ENCODE measurements at places on chromosomes 6 and 20.

DNA sequence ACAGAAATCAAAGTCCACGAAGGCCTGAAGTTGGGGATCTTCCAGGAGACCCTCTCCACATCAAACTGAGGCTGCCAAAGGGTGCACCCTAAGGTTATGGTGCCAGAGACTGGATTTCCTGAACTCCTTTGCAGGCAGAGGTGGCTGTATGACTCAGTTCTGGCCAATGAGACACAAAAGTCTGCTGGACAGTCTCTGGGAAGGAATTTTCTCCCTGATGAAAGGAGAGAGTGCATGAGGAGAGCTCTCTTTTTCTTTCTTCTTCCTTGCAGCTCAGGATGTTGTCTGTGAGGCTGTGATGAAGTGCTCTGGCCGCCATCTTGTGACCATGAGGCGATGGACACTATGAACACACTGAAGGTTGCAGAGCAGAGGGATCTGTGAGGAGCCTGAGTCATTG lies 85.2 kb downstream of the MDGA1 start:
- DNase-seq = no peak

GRCh38 chr6:146990821-146991798 lies 213.1 kb upstream of the STXBP5 start:
- no peak for DNase-seq

- no peak for DNase-seq
Observed at GRCh38 chr6:15715851-15716250, 53.0 kb upstream of the DTNBP1 start.

DNA sequence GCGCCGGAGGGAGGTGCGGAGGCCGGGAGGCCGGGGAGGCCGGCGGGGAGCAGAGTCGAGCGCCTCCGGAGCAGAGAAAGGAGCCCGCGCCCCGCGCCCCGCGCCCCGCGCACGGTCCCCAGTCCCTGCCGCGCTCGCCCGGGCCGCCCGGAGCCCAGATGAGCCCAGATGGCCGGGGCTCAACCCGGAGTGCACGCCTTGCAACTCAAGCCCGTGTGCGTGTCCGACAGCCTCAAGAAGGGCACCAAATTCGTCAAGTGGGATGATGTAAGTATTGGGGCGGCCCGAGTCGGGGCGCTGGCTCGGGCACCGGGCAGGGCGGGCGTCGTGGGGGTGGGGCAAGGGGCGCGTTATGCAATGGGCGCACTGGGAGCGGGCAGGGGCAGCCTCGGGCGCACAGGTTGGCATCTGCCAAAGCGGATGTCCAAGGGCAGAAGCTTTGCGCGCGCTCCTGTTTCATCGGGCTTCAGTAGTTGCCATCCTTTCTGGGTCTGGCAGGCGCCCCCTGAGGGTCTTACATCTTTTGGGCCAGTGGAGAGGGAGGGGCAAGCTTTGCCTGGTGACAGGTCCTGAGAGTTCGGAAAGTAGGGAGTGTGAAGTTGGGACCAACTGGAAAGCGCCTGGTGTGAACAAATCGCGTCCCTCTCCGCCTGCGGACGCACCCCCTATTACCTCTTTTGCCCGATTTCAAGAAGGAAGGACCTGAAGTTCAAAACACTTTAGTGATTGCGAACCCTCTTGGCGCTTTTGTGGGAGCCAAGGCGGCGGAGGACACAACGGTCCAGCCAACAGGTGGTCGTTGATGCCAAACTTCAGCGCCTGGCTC lies 631 bp downstream of the PLCB1 start:
- peak; percentile 48 for DNase-seq

- DNase-seq = no peak
Observed at GRCh38 chr6:130164251-130164650, 58.5 kb downstream of the SAMD3 start.

GRCh38 chr6:87572021-87572420 lies 17.8 kb downstream of the RARS2 start:
- DNase-seq = no peak

DNA sequence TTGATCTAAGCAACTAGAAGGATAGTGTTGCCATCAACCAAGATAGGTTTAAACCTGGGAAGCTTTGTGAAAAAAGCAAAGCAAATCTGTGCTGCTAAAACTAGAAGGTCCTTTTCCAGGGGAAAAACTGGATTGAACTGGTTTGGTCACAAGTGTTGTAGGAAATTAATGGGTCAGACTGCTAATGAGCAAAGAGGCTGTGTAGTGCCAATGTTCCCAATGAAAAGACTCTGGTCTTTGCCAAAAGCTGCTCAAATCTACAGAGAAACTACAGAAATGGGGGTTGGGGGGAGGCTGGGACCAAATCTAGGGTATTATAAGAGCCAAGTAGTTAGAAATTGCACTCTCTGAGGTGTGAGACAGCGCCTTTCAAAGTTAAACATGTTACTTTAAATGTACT lies 85.0 kb downstream of the PLCG1 start:
- no peak for DNase-seq

DNA sequence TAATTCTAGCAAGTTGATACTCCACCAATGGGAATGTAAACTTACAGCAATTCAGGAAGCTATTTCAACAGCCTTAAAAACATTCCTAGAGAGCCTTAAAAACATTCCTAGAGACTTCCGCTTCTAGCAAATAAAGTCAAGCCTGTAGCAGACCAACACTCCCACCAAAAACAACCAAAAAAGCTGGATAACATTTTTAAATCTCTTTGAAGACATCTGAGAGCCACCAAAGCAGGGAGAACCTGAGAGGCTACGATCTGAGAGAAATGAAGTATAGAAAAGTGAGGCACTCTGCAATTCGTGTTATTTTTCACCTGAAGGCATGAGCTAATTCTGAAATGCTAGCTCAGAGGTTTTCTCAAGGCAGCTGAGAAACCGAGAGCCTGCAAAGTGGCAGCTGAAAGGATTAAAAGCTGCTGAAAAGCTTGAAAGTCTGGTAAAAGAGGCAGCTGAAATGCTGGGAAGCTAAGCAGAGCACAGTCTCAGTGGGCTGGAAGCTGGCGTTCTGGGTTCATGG lies 20.9 kb downstream of the GPR63 start:
- DNase-seq = peak; percentile 15

DNA sequence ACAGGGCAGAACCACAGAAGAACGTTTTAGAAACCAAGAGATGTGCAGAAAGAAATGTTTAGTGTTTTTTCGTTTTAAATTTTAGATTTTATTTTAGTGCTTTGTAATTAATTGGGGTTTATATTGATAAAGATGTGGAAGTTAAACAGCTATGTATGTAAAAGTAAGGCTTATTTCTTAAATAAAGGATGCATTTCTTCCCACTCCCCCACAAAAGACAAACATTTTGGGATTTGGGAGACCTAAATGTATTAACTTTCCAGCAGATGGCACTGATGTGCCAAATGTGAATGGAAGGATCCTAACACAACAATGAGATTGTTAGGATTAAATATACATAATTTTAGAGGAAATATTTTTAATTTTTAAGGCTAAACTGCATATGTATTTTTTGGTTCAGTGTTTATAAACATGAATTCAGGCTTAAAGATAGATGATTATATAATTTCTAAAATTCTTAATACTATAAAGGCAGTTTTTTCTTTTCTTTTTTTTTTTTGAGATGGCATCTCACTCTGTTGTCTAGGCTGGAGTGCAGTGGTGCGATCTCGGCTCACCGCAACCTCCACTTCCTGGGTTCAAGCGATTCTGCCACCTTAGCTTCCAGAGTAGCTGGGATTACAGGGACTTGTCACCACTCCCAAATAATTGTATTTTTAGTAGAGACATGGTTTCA lies 12.0 kb downstream of the PFDN4 start:
- DNase-seq = peak; percentile 66

DNA sequence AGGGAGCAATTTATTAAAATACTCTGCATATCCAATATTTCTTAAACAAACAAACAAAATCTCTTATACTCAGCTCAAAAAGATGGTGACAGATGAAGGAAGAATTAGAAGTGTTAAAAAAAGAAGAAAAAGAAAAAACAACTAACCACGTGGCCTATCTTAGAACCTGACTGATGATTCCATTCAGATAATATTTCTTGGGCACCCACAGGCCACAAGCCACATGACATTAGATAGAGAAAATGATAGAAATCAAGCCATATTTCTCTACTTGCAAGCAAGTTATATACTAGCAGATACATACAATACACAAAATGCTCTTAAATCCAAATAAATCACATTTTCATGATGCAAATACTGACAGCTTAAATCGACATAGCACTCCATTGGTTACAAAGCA lies 14.5 kb upstream of the RAMACL start:
- DNase-seq = no peak

- peak; percentile 41 for DNase-seq
Observed at GRCh38 chr6:166351715-166352285, 9.5 kb upstream of the SFT2D1 start.

GRCh38 chr6:37864250-37864649 lies 44.7 kb downstream of the ZFAND3 start:
- DNase-seq = no peak

- DNase-seq = peak; percentile 26
Observed at GRCh38 chr20:15854911-15855310, 718.3 kb downstream of the KIF16B start.

GRCh38 chr6:150539568-150539967 lies 60.1 kb upstream of the PLEKHG1 start:
- no peak for DNase-seq

DNA sequence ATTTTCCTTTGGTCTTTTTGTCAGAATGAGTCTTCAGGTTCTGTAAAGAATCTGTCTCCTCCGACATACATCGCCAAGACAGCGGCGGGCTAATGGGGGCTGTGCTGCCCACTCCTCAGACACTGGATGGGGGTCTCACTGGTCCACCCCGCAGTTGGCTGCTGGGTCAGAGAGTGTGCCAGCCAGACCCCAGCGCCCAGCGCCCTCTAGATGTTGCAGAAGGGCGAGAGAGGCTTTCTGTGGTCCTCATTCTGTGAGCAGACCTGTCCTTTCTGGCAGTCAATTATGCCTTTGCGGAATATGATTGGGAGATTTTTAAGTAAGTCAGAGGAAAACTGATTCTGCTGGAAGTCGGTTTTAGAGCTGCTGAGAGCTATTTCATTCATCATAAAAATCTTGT lies 7.8 kb upstream of the CCR6 start:
- DNase-seq = no peak

GRCh38 chr6:134623401-134623800 lies 305.5 kb upstream of the SGK1 start:
- DNase-seq = no peak

- no peak for DNase-seq
Observed at GRCh38 chr6:110831405-110831804, 16.1 kb upstream of the CDK19 start.

All from muscle of leg (tissue), 16 donors.